ENCODE measurements at places on chromosomes 7 and 10.

DNA sequence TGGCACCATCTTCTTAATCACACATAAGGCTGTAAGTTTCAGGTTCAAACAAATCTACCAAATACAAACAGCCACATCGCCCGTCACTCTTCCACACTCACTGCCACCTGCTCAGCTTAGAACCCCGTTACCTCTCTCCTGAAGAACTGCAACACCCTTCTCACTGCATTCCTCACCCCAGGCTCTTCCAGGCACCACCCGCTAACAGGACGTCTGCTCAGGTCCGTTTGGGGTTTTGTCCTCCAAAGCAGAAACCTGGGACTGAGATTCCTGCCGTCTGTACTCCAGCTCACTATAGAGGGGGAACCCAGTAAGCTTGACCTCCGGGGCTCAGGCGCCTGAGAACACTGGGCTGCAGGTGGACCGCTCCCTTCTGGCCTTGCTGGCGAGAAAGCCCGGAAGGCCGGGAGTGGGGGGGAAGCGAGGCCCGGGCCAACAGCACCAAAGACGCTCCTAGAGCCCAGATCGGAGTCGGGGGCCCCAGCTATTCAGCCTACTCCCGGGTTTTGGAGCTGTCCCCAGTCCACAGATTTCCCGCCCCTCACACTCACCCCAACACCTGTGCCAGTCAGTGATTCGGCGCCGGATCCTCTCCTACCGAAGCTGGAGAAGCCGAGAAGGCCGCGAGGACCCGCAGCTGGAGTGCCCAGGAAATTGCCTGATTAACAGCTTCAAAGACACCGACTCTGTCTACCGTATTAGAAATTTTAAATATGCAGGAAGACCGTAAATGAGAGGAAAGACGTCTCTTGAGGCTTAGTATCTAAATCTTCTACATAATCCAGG, at the start of gene AP3M1:
TSS of gene AP3M1 (minus strand) at position 625 of the 786 bp plus-strand sequence. CDS start 12,449 bp downstream, outside the sequence.
- peak; percentile 78 for DNase-seq
- H3K27me3 ChIP-seq: no peaks in the 10 kb centered on the region
- H3K27ac ChIP-seq: peak within 1 kb of the TSS; percentile 85
- peak within 1 kb of the TSS; percentile 84 for H3K4me3 ChIP-seq

- no peak overlapping the region for H3K27ac ChIP-seq
- H3K27me3 ChIP-seq: no peaks in the 10 kb centered on the region
- DNase-seq: no peak
- no peaks in the 10 kb centered on the region for H3K36me3 ChIP-seq
- H3K4me1 ChIP-seq: no peaks in the 10 kb centered on the region
- no peak overlapping the region for H3K4me3 ChIP-seq
Observed at GRCh38 chr7:72467237-72467636, 55.1 kb upstream of the CALN1 start.

DNA sequence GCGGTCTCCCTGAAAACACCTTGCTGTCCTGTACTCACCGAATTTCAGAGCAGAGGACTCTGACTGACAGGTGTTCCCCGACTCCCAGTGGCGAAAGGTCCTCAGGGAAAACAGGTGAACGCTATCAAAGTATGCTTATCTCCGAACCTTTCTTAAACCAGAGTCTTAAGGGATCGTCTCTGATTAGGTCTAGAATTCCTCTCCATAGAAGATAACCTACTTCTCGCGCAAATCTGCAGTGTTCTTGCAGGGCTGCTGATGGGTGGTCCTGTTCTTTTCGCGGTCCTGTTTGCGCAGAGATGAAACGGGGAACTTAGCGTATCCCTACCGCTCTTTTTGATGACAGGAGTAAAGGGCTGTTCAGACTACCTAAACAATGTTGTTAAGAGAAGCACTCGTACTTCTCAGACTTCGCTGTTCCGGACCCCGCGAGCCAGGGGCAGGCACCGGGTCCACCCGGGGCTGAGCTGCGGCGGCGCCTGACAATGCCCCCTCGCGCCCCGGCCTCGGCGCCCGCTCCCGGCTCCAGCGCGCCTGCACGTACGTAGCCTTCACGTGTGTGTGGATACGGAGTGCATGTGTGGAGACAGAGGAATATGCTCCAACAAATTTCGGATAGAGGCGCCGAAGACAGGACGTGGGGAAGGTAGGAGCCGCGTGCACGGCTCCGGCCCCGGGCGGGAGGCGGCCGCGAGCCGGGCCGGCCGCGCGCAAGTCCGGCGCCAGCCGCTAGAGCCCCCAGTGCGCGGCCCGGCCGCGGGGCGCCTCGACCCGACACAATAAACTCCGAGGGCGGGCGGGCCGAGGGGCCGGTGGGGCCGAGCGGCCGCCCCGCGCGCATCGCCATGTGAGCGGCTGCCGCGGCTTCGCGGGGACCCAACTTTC, 766 bp upstream of the ZMYND11 start:
- DNase-seq: no peak
- H3K4me3 ChIP-seq: peak overlapping the region; percentile 88
- H3K36me3 ChIP-seq: no peaks in the 10 kb centered on the region

DNA sequence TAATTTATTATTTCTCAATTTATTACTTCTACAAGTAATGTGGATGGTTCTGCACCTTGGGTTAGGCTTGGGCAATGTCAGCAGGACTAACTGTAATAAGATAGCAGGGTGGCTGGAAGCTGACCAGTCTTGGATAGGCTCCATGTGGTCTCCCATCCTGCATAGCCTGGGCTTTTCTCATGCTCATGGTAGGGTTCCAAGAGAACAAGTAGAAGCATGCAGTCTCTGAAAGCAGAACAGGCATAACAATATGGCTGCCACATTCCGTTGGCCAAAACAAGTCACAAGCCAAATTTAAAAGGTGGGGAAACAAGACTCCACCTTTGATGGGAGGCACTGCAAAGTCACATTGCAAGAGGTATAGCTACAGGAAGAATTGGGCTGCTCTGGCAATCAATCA, 98.6 kb upstream of the MDFIC start:
- no peak overlapping the region for H3K27ac ChIP-seq
- H3K36me3 ChIP-seq: no peaks in the 10 kb centered on the region
- H3K4me1 ChIP-seq: no peaks in the 10 kb centered on the region
- no peak overlapping the region for H3K4me3 ChIP-seq
- no peak for DNase-seq

GRCh38 chr10:24303522-24304310, 94.8 kb downstream of the KIAA1217 start:
- H3K4me1 ChIP-seq: no peaks in the 10 kb centered on the region
- H3K27me3 ChIP-seq: no peaks in the 10 kb centered on the region
- no peak for DNase-seq

GRCh38 chr10:62268399-62269114, at the start of gene RTKN2:
Gene RTKN2, minus strand, starts transcription at chr10:62268844. Its CDS starts 234 bp downstream, at chr10:62268610.
- no peaks in the 10 kb centered on the region for H3K27me3 ChIP-seq
- no peak for DNase-seq
- H3K27ac ChIP-seq: no peak within 1 kb of the TSS
- H3K36me3 ChIP-seq: no peaks in the 10 kb centered on the region
- H3K4me1 ChIP-seq: no peaks in the 10 kb centered on the region

DNA sequence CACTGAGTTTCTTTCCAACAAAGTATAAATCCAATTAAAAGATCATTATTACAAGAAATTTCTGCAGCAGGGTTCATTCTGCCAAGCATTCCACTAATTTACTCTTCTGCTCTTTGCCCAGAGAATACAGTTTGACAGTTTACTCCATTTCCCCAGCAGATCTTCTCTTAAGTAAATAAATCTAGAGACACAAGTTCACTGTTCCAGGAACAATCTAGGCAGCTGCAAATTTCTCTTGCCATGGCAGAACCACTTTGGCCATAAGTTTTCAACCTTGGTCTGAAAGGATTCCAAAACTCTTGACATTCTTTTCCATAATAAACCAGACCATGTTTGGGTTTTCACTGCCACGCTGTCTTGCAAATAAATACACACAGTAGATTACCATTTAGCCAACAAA, 11.5 kb downstream of the RGS10 start:
- no peaks in the 10 kb centered on the region for H3K4me1 ChIP-seq
- no peak overlapping the region for H3K4me3 ChIP-seq
- no peak for DNase-seq
- no peaks in the 10 kb centered on the region for H3K36me3 ChIP-seq

GRCh38 chr7:130650611-130651120, 17.9 kb downstream of the COPG2 start:
- H3K4me3 ChIP-seq: no peak overlapping the region
- no peak for DNase-seq
- H3K4me1 ChIP-seq: no peaks in the 10 kb centered on the region
- H3K27ac ChIP-seq: no peak overlapping the region
- peaks cover 14% of the 10 kb centered on the region for H3K36me3 ChIP-seq

DNA sequence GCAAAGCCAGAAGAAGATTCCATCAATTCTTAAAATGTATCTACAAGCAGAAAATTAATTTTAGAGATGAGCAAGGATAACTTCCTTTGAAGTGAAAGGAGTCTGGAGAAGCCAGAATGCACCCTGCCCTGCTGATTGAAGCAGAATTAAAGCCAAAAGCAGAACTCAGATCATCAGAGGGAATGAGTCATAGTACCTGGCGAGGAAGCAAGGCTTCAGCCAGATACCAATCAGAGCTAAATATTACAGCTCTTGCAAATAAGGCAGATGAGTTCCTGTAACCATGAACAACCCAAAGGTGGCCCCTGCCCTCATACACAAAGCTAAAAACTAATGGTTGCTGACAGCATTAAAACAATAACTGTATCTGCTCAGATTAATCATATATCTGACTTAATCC, 10.4 kb downstream of the HTR7 start:
- H3K27ac ChIP-seq: no peak overlapping the region
- no peak overlapping the region for H3K4me3 ChIP-seq
- H3K4me1 ChIP-seq: no peaks in the 10 kb centered on the region
- no peaks in the 10 kb centered on the region for H3K36me3 ChIP-seq

DNA sequence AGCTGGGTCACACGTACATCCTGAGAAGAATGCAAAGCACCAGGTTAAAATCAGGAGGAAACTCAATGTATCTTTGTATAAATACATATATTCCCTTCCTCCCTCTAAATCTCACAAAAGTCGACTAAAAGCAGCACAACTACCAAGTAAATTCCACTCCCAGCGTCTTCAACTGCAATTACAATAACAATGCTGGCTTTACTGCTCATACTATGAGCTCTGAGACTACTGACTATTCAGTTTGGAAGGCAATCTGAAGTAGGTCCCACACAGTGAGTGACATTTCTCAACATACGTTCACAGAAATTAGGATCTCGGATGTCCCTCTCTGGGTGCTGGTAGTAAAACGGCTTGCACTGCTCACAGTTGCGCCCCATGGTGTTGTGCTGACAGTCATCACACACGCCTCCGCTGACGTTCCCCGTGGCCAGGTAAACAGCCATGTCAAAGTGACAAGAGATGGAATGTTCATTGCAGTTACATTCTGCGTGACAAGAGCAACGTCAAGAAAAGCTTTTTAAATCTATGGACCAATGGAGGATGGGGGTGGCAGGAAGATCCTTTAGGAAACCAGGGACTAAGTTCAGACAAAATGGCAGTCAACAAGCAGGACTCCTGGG, 27.5 kb downstream of the LAMB1 start:
- H3K27me3 ChIP-seq: no peaks in the 10 kb centered on the region
- H3K4me1 ChIP-seq: no peaks in the 10 kb centered on the region
- H3K27ac ChIP-seq: no peak overlapping the region
- H3K36me3 ChIP-seq: peaks cover 56% of the 10 kb centered on the region
- no peak overlapping the region for H3K4me3 ChIP-seq

DNA sequence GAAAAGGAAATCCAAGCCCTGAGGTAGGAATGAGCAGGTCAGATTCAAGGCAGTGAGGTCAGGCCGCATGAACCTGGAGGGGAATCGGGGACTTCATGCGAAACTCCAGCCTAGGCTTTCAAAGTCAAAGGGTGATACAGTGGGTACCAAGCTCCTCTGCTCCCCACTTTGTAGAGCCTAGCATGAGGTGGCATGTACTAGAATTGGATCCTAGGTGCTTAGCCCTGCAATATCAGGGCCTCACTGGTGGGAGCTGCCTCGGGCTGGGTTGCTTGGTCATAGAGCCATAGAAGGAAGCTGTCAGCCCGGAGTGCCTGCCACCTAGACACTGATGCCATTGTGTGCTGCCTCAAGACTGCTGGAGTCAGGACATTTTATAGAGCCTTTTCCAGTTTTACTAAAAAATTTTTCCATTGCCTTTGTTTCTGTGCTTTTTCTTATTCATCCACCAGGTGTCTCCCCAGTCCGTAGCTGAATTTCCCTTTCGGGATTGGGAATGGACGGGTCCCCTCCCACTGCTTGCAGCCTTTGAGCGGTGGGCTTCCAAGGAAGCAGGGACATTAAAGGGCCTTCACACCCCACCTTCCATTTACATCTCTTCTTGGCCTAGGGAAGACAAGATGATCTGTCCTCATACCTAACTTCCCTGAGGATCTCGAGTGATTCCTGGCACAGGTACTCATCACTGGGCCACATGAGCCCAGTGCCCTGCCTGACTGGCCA, 5.5 kb upstream of the LZTS2 start:
- H3K27me3 ChIP-seq: no peaks in the 10 kb centered on the region
- H3K4me3 ChIP-seq: no peak overlapping the region
- peaks cover 35% of the 10 kb centered on the region for H3K36me3 ChIP-seq
- no peak overlapping the region for H3K27ac ChIP-seq
- DNase-seq: no peak
